Stimulated activated CD8-positive, alpha-beta memory T cell treated with anti-CD3 and anti-CD28 coated beads, Interleukin-4, amount 100 ng/mL, for 4 hours (primary cell): ENCODE measurements at places on chromosomes 16 and 17.

DNA sequence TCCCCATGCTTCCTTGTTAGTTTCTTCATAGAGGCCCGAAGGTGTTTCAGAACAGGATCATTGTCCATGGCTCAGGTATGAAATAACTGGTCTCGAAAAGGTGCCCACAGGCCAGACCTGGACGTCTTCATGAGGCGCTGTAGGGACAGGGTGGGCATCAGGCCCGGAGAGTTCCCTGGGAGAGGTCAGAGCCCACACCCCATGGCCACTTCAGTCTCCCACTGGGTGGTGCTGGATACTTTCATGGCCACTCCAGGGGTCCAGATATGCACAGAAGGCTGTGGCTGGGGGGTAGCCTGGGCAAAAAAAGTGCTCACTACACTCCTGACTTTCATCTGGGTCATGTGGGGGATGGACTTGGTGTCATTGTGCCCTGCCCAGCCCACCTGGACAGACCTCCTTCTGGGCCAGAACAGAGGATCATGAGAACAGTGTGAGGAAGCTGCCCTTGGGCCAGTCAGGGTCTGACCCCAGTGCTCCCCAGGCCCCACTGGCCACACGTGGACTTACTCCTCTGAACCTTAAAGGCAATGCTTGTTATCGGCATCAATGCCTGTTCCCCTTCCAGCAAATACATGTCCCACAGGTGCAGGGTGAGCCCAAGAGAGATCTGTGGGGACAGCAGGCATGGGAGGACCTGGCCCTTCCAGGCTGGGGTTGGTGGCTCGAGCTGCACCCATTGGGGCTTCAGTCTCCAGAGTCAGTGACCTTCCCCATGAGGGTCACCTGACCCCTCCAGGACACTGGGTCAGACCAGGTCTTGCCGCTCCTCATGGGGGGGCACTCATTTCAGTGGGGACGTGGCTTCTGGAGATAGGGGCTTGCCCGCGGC lies 36.9 kb downstream of the LGALS9 start:
- no peak for DNase-seq

DNA sequence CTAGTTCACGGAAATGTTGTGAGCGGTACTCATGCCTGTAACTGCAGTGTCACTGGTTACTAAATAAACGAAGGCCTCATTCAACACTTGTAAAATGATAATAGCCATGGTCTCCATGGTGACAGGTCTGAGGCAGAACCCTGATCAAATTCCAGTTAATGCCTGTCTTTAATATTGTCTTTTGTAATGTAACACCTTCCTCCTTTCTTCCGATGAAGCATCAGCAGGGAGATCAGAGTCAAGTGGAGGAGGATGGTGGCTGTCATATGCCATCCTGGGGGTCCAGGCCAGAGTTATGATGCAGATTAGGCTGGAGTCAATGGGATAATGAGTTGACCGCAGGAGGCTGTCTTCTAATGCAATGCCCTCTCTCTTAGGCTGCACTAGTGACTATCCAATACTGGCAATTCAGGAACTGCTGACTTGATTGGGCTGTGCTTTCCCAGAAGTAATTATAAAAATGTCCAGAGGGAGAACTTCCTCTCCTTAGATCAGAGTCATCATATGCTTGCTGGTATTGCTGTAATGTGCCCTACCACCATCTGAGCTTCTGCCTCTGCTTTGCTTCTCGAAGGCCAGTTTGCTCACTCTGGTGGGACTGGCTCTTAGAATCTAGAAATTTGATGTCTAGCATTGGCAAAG lies 419.1 kb downstream of the CA10 start:
- no peak for DNase-seq

GRCh38 chr17:14779241-14779640 lies 478.4 kb downstream of the HS3ST3B1 start:
- DNase-seq: no peak

GRCh38 chr17:50855708-50856330 lies 10.3 kb downstream of the TOB1 start:
- no peak for DNase-seq

DNA sequence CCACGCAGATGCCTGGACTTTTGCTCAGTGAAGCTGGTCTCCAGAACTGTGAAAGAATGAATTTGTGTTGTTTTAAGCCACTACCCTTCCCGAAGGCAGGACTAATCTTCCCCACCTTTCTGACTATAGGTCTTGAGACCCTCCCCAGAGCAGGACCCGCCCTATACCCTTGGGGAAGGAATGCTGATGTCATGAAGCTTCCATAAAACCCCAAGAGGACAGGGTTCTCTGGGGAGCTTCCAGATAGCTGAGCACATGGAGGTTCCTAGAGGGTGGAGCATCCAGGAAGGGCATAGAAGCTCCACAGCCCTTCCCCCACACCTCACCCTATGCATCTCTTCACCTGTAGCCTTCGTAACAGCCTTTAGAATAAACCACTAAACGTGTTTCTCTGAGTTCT lies 287.8 kb downstream of the SOX9 start:
- no peak for DNase-seq

DNA sequence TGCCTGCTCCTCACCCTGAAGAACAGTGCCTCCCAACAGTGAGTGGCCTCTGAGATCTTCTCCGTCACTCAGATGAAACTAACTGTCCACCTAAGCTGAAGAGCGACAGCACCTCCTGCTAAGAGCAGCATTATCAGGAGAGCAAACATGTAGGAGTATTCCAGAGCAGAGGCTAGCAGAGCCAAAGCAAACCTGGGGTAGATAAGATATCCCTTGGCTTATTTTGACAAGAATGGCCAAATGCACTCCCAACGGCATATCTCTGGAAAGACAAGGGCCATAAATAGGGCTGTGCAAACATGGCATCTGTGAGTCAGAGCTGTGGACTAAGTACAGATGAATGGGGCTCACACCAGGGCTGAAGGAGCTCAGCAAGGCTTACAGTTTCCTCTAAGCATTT lies 96.3 kb downstream of the NDEL1 start:
- DNase-seq: no peak

- no peak for DNase-seq
Measured at GRCh38 chr16:6493555-6493954, 839.1 kb upstream of the RBFOX1 start.

DNA sequence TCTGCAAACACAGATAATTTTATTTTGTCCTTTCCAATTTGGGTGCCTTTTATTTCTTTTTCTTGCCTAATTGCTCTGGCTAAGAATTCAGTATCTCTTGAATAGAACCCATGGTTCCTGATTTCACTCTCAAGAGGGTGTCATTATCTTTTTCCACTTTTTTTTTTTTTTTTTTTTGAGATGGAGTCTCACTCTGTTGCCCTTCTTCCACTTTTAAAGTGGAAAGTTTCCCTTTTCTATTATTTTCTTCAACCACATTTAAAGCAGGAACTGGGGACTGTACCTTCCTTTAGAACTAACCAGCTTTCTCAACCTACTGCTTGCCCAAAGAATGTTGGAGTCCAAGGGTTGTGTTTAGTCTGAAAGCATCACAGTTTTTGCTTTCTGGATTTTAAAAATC lies 31.1 kb downstream of the SLFN11 start:
- no peak for DNase-seq

GRCh38 chr16:79209308-79209707 lies 391.2 kb downstream of the MAF start:
- DNase-seq: no peak

DNA sequence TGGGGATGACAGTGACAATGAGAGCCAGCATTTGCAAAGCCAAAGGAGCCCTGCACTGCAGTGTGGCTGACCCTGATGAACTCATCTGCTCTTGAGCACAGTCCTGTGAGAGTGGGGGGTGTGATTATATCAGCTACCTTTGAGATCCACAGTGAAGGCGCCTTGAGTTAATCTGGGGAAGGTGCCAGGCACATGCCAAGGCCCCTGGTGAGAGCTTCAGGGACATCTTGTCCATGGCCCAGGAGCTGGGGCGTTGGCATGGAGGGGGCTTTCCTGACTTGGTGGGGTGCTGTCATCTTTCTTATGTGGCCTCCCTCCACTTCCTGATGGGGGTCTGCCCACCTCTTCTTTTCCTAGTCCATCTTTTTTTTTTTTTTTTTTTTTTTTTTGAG lies 86.5 kb downstream of the SNX29 start:
- no peak for DNase-seq

DNA sequence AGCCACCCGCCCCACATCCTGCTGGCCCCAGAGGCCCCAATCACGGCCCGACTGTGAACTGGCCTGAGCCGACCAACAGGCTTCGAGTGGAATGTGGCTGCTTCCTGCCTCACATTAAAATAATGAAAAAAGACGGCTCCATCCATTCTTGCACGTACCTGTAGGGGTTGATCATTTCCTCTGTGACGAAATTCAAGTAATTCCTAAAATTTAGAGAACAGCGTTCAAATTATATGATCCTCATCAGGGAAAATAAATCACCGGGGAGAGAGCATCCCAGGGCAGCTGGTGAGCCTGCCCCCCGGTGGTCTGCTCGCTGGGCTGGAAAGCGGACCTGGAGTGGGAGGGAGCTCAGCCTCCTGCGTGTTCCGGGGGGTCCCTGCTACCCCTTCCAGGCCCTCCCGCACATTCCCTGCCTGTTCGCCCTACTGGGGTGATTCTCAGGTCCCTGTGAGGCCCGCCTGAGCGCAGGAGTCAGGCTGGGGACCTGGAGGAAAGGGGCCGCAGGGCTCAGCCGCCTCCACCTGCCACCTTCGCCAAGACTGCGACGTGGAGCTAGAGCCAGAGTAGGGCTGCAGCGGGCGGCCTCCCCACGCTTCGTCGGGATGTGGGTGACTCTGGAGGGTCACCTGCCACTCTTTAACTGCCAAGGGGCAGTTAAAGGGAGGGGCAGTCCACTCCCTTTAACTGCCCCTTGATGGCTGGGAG lies 28.9 kb downstream of the SLC7A5 start:
- no peak for DNase-seq

GRCh38 chr16:81729451-81729850 lies 49.6 kb upstream of the PLCG2 start:
- DNase-seq: no peak

- DNase-seq: no peak
Measured at GRCh38 chr16:88634994-88635670, 3.2 kb upstream of the IL17C start.

DNA sequence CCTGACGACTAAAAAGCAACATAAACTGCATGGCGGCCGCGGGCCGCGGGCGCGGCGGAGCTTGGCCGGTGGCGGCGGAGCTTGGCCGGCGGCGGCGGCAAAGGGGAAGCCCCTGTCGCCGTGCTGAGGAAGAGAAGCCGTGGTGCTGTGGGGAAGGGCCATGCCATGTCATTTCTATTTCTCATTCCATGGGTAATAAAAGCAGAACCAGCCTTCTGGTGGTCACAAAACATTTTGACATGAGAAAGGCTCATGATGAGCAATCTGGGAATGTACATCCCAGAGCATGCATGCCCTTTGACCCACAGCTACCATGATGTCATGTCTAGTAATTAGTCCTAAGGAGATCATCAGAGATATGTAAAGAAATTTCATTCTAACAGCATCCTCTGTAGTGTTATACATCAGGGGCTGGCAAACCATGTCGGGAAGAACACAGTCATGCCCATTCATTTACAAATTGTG lies 23.9 kb upstream of the HEATR6 start:
- no peak for DNase-seq

GRCh38 chr17:83181991-83182619 lies 102.7 kb downstream of the METRNL start:
- DNase-seq: no peak

DNA sequence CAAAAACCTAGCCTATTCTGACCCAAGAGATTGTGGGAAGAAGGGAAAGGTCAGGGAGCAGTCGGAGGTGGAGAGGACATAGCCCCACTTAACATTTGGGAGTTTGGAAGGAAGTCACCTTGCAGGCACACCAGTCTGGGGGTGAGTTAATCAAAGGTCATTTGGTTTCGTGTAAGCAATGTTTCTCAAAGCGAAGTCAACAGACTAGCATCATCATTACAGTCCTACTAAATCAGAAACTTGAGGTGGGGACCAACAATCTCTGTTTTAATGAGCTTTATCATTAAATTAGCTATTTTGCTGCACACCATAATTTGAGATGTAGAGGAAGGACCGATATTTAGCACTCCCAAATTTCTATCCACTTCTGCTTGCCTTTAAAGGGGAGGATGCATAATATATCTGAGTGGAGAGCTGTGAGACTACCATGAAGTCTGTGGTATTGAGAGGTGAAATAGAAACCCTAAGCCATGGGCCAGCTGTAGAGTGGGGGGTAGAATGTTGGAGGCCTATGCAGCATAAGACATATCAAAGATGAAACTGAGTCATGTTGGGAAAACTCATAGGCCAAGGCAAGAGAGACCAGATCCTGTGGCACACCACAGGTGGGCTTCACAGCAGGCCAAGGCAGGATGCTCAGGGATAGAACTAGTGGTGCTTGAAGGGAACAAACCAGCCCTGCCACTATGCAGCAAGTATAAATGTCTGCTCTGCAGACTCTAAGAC lies 141.7 kb upstream of the ANKFN1 start:
- no peak for DNase-seq

DNA sequence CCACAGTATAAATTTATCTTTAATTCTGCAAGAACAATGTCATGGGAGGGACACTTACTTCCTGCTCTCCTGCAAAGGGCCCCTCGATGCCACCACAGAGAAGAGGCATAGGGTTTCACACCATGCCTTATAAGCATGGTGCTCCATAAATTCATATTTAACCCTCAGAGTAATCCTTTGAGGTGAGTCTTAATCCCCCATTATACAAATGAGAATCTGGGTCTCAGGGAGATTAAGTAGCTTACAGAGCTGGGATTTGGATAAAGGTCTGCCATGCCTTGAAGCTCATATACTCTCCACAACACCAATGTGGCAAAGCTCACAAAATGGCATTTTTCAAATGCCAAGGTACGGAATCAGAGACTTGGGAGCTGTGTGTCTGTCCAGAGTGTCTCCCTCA lies 268.5 kb upstream of the CCL2 start:
- no peak for DNase-seq

DNA sequence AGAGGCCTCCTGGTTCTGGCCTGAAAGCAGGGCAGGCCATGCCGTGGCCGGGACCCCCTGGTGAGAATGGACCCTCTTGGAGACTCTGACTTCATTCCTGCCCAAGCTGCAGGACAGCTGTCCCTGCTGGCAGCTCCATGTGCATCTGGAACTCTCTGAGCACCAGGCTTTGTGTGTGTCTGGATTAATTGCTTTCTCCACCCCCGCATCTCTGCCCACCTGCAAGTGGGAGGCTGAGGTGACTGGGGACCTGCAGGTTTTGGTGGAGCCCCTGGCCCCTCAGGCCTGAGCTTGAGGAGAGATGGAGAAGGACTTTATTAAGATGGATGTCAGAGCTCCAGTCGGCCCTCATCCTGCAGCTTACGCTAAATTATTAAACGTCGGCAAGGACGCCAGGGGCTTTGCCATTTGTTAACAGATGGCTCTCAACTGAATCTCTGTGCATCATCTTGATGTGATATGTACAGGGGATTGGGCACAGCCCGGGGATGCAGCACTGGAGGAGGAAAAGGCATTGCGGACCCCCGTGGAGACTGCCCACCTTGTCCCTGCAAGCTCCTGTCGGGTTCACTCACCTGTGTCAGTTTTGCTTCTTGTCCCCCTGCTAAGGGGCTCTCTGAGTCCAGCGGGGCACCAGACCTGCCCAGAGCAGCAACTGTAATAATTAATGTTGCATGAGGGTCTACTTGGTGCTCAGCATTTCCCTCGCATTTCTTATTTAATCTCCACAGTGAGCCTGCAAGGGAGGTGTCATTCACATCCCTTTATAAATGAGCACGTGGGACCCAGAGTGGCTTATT lies 154.1 kb upstream of the RPL38 start:
- DNase-seq: no peak
